ENCODE measurements at places on chromosomes 1 and 21.

GRCh38 chr21:14259747-14260146 is 43.8 kb downstream of the RBM11 start:
- H3K4me3 ChIP-seq: no peak overlapping the region
- no peaks in the 10 kb centered on the region for H3K4me1 ChIP-seq
- DNase-seq: peak; percentile 73

DNA sequence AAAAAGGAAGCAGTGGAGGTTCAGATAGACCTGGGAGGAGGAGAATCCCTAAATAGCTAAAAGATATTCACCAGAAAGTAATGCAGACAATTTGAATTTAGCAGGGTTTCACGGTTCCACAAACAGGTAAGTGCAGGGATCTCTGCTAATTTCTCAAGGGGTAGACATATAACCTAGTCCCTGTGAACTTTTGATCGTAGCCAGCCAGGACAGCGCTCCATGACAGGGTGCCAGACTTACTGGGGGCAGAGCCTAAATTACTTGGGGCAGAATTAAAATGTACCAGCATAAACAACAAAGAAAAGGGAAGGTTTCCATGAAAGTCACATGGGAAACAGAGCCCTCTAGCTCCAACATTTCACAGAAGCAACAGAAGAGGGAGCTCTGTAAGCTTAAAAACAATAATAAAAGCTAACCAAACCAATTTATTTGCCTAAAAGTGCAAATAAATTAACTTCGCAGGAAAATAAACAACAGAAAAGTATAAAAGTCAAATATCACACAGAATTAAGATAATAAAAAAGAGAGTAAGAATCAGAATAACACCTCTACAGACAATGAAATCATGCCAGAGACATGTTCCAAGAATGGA is 198.3 kb downstream of the DUSP10 start:
- peaks cover 8% of the 10 kb centered on the region for H3K4me1 ChIP-seq
- H3K27me3 ChIP-seq: no peaks in the 10 kb centered on the region
- H3K4me3 ChIP-seq: no peak overlapping the region
- H3K36me3 ChIP-seq: no peaks in the 10 kb centered on the region
- DNase-seq: peak; percentile 58

GRCh38 chr1:160217481-160218051 is 12.4 kb downstream of the PEA15 start:
- no peak for DNase-seq
- peaks cover 11% of the 10 kb centered on the region for H3K4me1 ChIP-seq
- no peaks in the 10 kb centered on the region for H3K27me3 ChIP-seq
- peak overlapping the region; percentile 81 for H3K27ac ChIP-seq

- no peaks in the 10 kb centered on the region for H3K4me1 ChIP-seq
- no peak overlapping the region for H3K4me3 ChIP-seq
- no peak for DNase-seq
- H3K36me3 ChIP-seq: no peaks in the 10 kb centered on the region
- no peak overlapping the region for H3K27ac ChIP-seq
- no peaks in the 10 kb centered on the region for H3K27me3 ChIP-seq
Measured at GRCh38 chr1:34408011-34408410, 231.3 kb downstream of the C1orf94 start.

- no peaks in the 10 kb centered on the region for H3K4me1 ChIP-seq
- no peak for DNase-seq
- no peak overlapping the region for H3K4me3 ChIP-seq
- H3K27ac ChIP-seq: no peak overlapping the region
- peaks cover 11% of the 10 kb centered on the region for H3K27me3 ChIP-seq
Measured at GRCh38 chr1:61387829-61388228, 305.5 kb downstream of the NFIA start.

GRCh38 chr1:241417258-241417657 is 60.3 kb upstream of the RGS7 start:
- DNase-seq: no peak
- peaks cover 8% of the 10 kb centered on the region for H3K27me3 ChIP-seq
- H3K36me3 ChIP-seq: no peaks in the 10 kb centered on the region
- H3K4me3 ChIP-seq: no peak overlapping the region

DNA sequence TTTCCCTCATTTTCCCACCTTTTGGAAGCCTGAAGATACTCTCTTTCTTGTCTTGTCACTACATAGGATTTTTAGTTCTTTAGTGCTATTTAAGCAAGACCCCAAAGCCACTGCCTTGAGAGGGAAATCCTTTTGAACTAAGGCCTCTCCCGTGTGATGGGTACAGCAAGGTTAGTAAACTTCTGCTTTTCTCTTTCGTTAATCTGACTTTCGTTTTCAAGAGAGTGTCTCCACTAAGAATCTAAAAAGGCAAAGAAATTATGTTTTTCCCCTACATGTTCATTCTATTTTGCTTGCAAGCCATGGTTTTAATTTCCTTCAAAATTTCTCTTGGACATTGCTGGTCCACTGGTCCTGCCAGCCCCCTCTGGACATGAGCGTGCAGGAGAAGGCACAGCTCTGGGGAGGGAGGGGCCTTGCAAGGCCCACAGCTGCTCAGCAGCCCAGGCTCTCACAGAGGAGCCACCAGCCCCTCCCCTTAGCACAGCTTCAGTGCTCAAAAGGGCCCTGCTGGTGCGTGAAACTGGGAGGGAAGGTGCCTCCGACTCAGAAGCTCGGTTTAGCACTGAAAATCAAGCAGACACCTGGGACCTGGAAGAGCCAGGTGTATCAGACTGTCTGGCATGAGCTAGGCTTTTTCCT is 210.9 kb upstream of the GALNT2 start:
- DNase-seq: peak; percentile 19
- no peaks in the 10 kb centered on the region for H3K36me3 ChIP-seq

- H3K4me3 ChIP-seq: no peak overlapping the region
- H3K27ac ChIP-seq: no peak overlapping the region
- no peaks in the 10 kb centered on the region for H3K36me3 ChIP-seq
- DNase-seq: no peak
Measured at GRCh38 chr1:66132324-66132723, 339.6 kb downstream of the PDE4B start.

DNA sequence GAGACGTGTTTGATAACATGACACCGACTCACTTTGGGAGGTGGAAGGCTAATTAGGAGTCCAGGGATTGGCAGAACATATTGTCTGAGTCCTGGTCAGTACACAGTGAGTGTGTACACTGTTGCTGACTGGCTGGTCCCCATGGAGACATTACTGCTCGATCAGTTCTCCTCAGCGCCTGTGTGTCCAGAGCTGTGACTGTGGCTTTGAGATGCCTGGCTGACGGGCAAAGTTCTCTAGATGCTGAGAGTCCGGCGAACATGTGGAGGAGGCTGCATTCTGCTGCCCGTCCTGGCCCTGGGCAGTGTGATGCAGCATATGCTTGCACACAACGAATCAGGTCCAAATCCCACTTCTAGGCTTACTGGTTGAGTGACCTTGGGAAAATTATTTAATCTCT is 280.1 kb upstream of the ST6GALNAC5 start:
- H3K4me1 ChIP-seq: peaks cover 10% of the 10 kb centered on the region
- DNase-seq: no peak
- no peak overlapping the region for H3K4me3 ChIP-seq
- H3K27me3 ChIP-seq: no peaks in the 10 kb centered on the region
- no peaks in the 10 kb centered on the region for H3K36me3 ChIP-seq
- H3K27ac ChIP-seq: no peak overlapping the region

DNA sequence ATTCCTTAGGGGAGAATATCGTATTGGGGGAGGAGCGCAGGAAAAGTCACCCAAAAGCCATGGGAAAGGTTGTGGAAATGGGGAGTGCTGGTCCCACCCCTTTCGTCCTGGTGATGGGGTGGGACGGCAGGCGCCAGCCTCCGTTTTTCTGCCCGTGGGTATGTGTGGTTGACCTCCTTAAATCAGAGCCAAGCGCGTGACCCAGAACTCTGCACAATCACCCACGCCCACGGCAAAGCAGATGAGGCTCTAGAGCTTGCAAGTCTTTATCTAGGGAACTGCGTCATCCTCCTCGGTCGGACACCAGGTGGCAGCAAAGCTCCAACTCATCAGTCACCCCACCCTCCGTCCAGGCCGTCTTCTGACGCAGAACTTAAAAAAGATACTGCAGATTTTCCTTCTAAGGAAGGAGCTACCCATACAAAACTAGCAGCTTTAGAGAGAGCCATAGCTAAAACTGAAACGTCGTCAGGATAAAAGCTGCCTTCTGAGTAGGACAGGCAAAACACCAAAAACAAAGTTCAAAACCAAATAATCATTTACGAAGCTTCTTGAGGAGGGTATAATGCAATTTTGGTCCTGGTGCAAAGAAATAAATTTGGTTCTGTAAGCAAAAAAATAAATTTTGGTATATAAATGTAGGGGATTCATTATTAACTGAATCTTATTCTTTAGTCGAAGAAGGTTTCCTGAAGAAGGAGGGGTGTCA is 62.0 kb downstream of the TBX19 start:
- H3K36me3 ChIP-seq: no peaks in the 10 kb centered on the region
- peak overlapping the region; percentile 49 for H3K4me3 ChIP-seq
- H3K27me3 ChIP-seq: no peaks in the 10 kb centered on the region
- H3K27ac ChIP-seq: no peak overlapping the region

GRCh38 chr1:156592910-156593660 is 1.5 kb downstream of the NAXE start:
- 0 out of 2 replicates have a peak overlapping the region, but pooled peaks have one; percentile 39 for H3K27ac ChIP-seq
- no peaks in the 10 kb centered on the region for H3K27me3 ChIP-seq
- peaks cover 8% of the 10 kb centered on the region for H3K4me1 ChIP-seq
- DNase-seq: no peak
- H3K36me3 ChIP-seq: peaks cover 11% of the 10 kb centered on the region

DNA sequence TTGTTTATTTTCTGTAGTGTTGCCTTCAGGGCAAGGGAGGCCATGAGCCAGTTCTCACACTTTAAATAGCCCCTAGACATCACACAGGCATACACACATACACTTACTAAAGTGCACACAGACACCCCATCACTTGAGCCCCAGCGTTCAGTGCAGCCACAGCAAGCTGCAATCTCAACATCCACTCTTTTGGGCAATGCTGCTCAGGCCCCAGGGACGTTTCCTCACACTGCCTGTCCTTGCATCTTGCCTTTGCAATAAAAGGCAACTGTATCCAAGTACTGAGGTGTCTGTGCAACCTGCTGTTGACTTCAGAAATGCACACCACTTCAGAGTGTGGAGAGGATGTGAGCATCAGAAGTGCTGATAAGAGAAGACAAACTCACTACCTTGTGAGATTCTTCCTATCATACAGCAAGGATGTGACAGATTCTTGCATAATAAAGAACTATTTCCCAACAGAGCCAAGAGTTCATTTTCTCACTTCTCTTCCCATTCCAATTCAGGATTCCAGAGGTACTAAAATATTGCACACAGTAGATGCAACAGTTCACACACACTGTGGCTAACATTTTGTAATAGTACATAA is 36.2 kb downstream of the IRF2BP2 start:
- H3K27me3 ChIP-seq: no peaks in the 10 kb centered on the region
- H3K27ac ChIP-seq: no peak overlapping the region
